ENCODE measurements at places on chromosomes 3 and 15.

DNA sequence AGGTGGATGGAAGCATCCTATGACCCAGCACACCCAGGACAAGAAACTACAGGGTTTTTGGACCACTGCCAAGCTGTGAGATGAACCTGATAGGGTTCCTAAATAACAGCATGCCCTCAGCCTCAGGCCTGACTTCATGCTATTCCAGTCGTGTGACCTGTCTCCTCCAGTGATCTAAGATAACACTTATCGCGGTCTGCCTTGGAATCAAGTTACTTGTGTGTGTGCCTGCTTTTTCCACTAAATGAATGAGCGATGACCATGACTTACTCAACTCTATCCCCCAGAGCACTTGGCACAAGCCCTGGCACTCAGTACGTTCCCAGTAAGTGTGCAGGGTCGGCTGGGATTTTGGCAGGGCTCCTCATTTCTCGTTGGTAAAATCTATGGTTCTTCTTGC is 172.7 kb upstream of the TP63 start:
- no peak for DNase-seq

- no peak for DNase-seq
Measured at GRCh38 chr15:94246016-94246415, 14.7 kb downstream of the MCTP2 start.

DNA sequence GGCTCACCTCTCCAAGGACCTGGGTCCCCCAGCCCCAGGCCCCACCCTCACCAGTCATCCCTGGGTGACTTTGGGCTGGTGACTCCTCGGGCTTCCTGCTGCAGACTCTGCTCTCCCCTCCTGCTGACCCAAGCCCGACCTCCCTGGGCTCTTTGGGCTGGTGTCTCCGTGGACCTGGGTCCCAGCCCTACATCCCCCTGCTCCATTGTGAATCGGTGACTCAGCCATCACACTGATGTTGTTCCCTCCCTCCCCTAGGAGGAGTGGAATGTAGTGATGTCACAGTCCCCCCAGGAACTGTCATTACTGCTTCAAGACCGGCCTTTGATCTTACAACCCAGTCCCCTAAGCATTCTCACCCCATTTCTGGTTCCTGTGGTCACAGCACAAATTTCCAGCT is 83.7 kb downstream of the ADAMTS7 start:
- peak; percentile 86 for DNase-seq

GRCh38 chr15:73480050-73480449 is 37.1 kb downstream of the REC114 start:
- DNase-seq: no peak

DNA sequence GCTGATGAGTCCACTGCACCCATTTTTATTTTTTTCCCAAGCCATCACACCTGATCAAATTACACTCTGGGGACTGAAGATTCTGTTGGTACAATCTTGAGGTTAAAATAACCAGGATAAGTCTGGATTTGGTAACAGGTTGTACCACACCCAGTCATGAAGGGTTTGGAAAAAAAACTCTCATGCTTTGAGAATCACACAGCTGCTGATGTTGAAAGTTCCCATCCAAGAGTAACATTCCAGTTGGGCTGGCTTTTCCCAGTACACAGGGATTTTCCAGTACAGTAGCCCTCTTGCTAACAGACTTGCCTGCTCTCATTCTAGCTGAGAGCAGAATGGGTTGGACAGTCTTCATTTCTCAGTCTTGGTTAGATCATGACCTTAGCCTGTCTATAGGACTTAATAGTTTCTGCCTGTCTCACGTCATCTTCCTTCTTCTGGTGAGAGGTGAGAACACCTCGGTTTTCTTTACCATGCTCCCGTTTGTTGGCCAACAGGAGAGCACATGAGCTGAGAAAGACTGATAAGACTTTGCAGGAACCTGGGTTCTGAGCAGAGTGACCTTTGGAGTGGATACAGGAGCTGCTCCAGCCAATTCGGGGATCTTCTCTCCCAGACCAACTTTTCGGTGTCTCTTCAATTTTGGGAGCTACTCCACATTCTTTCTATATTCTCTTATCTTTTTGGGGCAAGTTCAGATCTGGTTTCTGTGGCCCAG is 300.1 kb upstream of the LYSMD4 start:
- peak; percentile 32 for DNase-seq

GRCh38 chr3:51099794-51100535 is 285.1 kb upstream of the MANF start:
- peak; percentile 58 for DNase-seq

GRCh38 chr3:122697952-122698620 is 17.4 kb downstream of the PARP14 start:
- DNase-seq: no peak

All from fibroblast of skin of back (primary cell).